A549 treated with RU486 at 1 μM for 4 hours (cell line): ENCODE measurements at places on chromosomes 2 and 18. TPM values are rescaled to one million over a fixed set of nuclear protein-coding genes. Genes with fewer than 3 reads are reported as not detected.

The MAB21L4 gene
- 0.08 to 0.17 TPM (median 0.09 TPM) in 3 of 5 replicates, not detected in the others for total RNA-seq

The AMER3 gene
- not detected in 5 replicates for total RNA-seq

The DPP4 gene
- total RNA-seq, result 0.30 to 0.71 TPM (median 0.62 TPM) in 5 replicates

The CRACDL gene
- 0.32 to 1.4 TPM (median 0.52 TPM) in 5 replicates for total RNA-seq

The TUBA4B gene
- 0.18 to 0.69 TPM (median 0.35 TPM) in 5 replicates for total RNA-seq

The NFATC1 gene
- total RNA-seq, result 5.1 to 6.5 TPM (median 6.2 TPM) in 5 replicates

The GNLY gene
- total RNA-seq, result not detected in 5 replicates

The C2orf66 gene
- total RNA-seq, result 0.07 to 0.19 TPM (median 0.13 TPM) in 3 of 5 replicates, not detected in the others

The CDK15 gene
- not detected in 5 replicates for total RNA-seq

The CLEC4F gene
- total RNA-seq, result not detected in 5 replicates

The BIN1 gene
- total RNA-seq, result 30.8 to 34.9 TPM (median 32.6 TPM) in 5 replicates

The ASTL gene
- total RNA-seq, result not detected in 5 replicates

The CCT4 gene
- total RNA-seq, result 302 to 322 TPM (median 316 TPM) in 5 replicates

The CABLES1 gene
- 12.2 to 14.0 TPM (median 13.3 TPM) in 5 replicates for total RNA-seq

The CTAGE1 gene
- not detected in 5 replicates for total RNA-seq

The C1QL2 gene
- 0.07 to 0.15 TPM (median 0.11 TPM) in 4 of 5 replicates, not detected in the other for total RNA-seq

The SCYGR4 gene
- not detected in 5 replicates for total RNA-seq

The ABCG8 gene
- not detected in 5 replicates for total RNA-seq

The LYPD1 gene
- 12.7 to 20.4 TPM (median 15.6 TPM) in 5 replicates for total RNA-seq

The TSPYL6 gene
- not detected in 5 replicates for total RNA-seq

The AGAP1 gene
- total RNA-seq, result 16.0 to 25.1 TPM (median 22.3 TPM) in 5 replicates

The OTOS gene
- total RNA-seq, result not detected in 5 replicates

The MPP4 gene
- 0.23 TPM in 1 of 5 replicates, not detected in the others for total RNA-seq

The IL1RL1 gene
- 0.90 to 1.2 TPM (median 1.0 TPM) in 5 replicates for total RNA-seq

The NT5C1B gene
- not detected in 5 replicates for total RNA-seq

The IL1RN gene
- 0.14 to 0.42 TPM (median 0.25 TPM) in 4 of 5 replicates, not detected in the other for total RNA-seq

The LRATD1 gene
- total RNA-seq, result 0.06 to 0.07 TPM in 2 of 5 replicates, not detected in the others

The GRB14 gene
- 3.5 to 6.5 TPM (median 5.2 TPM) in 5 replicates for total RNA-seq

The PAX3 gene
- total RNA-seq, result not detected in 5 replicates

The CCDC150 gene
- 2.8 to 5.7 TPM (median 4.7 TPM) in 5 replicates for total RNA-seq

The CFAP221 gene
- 0.19 to 0.72 TPM (median 0.32 TPM) in 4 of 5 replicates, not detected in the other for total RNA-seq

The NOL4 gene
- not detected in 5 replicates for total RNA-seq

The CCDC141 gene
- not detected in 5 replicates for total RNA-seq

The CNDP1 gene
- not detected in 5 replicates for total RNA-seq

The ALK gene
- not detected in 5 replicates for total RNA-seq

The ZSCAN30 gene
- 0.53 to 0.96 TPM (median 0.71 TPM) in 5 replicates for total RNA-seq

The AGXT gene
- not detected in 5 replicates for total RNA-seq

The XPO1 gene
- 57.5 to 134 TPM (median 124 TPM) in 5 replicates for total RNA-seq

The TPO gene
- total RNA-seq, result 0.06 to 0.40 TPM (median 0.20 TPM) in 5 replicates

The ARHGEF33 gene
- 0.10 to 0.33 TPM (median 0.21 TPM) in 4 of 5 replicates, not detected in the other for total RNA-seq

The KYNU gene
- total RNA-seq, result 270 to 353 TPM (median 281 TPM) in 5 replicates

The ACVR1C gene
- 0.01 to 0.06 TPM in 2 of 5 replicates, not detected in the others for total RNA-seq

The LIMS3 gene
- total RNA-seq, result not detected in 5 replicates

The MAL gene
- not detected in 5 replicates for total RNA-seq

The GKN2 gene
- 1.8 to 3.5 TPM (median 2.8 TPM) in 5 replicates for total RNA-seq

The DYNAP gene
- not detected in 5 replicates for total RNA-seq

The SLC23A3 gene
- total RNA-seq, result 0.19 to 0.90 TPM (median 0.53 TPM) in 5 replicates
